Kidney tubule cell (primary cell): ENCODE measurements at places on chromosomes 12 and 14.
A peak's percentile ranks its signal among the peaks of the same experiment; 100 is the strongest.

GRCh38 chr14:63614679-63615363 lies 26.9 kb downstream of the WDR89 start:
- DNase-seq: peak; percentile 17

GRCh38 chr14:75566321-75566720 lies 12.1 kb upstream of the FLVCR2 start:
- DNase-seq: peak; percentile 59

- DNase-seq: peak; percentile 32
Measured at GRCh38 chr12:75876832-75877762, 154.5 kb downstream of the PHLDA1 start.

- DNase-seq: no peak
Measured at GRCh38 chr12:9660046-9660445, 9.5 kb upstream of the CLEC2D start.

DNA sequence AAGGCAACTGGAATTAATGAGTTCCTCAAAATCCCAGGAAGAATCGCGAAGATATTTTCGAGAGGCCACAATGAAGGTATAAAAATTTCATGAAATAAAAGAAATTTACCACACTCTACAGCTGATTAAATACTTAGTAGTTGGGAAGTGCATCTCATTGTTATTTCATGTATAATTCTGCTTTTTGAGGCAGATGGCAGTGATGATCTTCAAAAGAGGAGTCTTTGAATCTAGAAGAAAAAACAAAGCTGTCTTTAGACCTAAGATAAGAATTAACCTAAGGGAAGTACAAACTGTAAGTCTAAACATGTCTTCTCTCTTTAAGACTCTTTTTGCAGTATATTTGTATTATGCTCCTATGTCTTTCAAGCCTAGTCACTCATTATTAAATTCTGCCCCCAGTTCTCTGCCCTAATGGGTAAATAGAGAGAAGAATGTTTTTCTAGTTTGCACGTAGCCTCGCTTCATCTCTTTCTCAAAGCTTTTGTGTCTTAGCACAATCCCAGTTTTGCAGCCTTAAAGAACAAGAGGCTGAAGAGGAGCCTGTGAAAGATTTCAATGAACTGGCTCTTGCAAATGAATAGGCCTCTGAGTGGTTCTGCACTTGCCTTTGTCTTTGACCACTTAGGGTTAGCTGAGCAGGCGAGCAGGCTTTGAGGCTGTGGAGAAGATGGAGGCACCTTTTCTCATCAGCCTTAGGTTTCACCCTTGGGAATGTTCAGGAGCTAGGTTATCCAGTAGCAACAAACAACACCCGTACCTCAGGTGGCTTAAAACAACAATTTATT lies 32.7 kb downstream of the CFAP54 start:
- no peak for DNase-seq

DNA sequence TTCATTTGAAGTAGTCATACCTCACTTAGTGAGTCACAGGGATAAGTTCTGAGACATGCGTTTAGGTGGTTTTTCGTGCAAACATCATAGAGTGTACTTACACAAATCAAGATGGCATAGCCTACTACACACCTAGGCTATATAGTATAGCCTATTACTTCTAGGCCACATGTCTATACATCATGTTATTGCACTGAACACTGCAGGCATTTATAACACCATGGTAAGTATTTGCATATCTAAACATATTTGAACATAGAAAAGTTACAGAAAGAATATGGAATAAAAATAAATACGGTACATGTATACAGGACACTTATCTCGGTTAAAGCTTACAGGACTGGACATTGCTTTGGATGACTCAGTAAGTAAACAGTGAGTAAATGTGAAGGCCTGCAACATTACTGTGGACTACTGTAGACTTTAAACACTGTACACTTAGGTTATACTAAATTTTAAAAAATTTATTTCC lies 670.6 kb downstream of the SLC16A7 start:
- DNase-seq: peak; percentile 49

GRCh38 chr12:16492240-16492639 lies 113.7 kb downstream of the LMO3 start:
- DNase-seq: no peak

GRCh38 chr14:51307551-51307950 lies 67.5 kb downstream of the TMX1 start:
- DNase-seq: no peak

- DNase-seq: peak; percentile 79
Measured at GRCh38 chr12:48788854-48789775, at the start of gene ADCY6. Gene ADCY6, minus strand, starts transcription at chr12:48789089. Its CDS starts 5,655 bp downstream, at chr12:48783434.

- no peak for DNase-seq
Measured at GRCh38 chr12:93745286-93745685, 68.1 kb downstream of the CRADD start.

- DNase-seq: no peak
Measured at GRCh38 chr12:9074484-9075137, 41.1 kb downstream of the A2M start.

DNA sequence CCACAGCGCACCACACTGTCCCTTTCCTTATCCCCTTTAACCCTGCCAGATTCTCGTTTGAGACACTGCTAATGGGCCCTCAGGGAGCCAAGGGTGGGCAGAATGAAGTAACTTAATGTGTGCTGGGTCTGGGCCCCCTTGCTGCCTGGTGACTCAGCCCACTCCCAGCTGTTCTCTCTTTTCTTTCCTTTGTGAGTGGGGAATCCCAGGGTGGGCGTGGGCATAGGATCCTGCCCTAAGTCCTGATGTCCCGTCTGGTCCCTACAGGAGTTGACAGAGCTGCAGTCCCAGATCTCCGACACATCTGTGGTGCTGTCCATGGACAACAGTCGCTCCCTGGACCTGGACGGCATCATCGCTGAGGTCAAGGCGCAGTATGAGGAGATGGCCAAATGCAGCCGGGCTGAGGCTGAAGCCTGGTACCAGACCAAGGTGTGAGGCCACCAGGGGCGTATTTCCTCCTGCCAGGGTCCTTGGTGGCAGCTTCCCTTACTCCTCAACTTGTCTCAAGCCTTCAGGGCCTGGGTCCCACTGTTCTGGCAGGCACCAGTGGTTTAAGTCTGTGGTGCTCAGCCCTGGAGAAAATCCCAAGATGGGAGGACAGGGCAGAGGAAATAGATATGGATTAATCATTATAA lies 8.3 kb downstream of the KRT7 start:
- DNase-seq: peak; percentile 58

DNA sequence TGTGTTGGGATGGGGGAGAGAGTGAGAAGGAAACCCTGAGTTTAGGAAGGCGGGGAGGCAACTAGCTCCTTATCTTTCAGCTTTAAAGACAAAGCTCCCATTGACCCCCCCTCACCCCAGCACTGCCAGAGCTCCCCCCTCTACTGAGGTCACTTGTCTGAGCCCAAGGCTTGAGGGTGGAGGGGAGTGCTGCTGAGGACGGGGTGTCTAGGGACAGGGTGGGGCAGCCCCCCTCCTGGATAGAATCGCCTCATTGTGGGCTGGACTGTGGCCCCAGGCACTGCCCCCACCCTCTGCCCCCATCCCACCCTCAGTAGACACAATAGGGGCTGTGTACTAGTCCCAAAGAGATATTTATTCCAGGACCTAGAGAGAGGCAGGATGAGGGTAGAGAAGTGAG lies 3.0 kb downstream of the ERBB3 start:
- DNase-seq: no peak

- DNase-seq: no peak
Measured at GRCh38 chr14:72305561-72305960, 373.3 kb downstream of the RGS6 start.

GRCh38 chr12:68381476-68382219 lies 49.5 kb upstream of the MDM1 start:
- no peak for DNase-seq

DNA sequence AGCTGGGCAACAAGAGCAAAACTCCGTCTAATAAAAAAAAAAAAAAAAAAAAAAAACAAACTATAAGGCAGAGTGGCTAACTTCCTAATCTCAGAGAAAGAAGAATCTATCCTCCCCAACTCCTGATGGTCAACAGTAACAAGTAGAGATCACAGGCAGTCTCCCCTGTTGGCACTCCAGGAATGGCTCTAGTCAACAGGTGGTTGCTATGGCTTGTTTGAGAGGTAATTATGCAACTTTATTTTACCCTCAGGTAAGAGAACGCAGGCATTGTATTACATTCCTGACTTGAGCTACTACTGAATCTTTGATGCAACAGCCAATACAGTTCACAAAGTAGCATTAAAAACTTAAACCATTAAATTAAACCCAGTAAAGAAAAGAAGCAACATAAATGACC lies 180.3 kb downstream of the DICER1 start:
- DNase-seq: no peak

DNA sequence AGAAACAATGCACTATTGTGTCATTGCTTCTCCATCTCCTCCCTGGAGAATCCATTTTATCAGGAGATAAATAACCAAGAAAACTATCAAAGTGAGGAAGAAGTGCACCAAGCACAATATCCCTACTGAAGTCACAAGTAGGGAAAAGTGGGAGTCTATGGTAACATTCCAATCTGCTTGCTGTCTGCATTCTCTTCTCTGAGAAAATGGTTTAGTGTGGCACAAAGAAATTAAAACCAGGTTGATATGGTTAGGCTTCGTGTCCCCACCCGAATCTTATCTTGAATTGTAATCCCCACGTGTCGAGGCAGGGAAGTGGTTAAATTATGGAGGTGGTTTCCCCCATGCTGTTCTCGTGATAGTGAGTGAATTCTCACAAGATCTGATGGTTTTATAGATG lies 209.7 kb downstream of the PRKD1 start:
- DNase-seq: no peak

- DNase-seq: no peak
Measured at GRCh38 chr14:103898204-103898603, 30.1 kb upstream of the TDRD9 start.
